Common myeloid progenitor, CD34-positive (primary cell): ENCODE measurements at places on chromosomes 6 and 20.

DNA sequence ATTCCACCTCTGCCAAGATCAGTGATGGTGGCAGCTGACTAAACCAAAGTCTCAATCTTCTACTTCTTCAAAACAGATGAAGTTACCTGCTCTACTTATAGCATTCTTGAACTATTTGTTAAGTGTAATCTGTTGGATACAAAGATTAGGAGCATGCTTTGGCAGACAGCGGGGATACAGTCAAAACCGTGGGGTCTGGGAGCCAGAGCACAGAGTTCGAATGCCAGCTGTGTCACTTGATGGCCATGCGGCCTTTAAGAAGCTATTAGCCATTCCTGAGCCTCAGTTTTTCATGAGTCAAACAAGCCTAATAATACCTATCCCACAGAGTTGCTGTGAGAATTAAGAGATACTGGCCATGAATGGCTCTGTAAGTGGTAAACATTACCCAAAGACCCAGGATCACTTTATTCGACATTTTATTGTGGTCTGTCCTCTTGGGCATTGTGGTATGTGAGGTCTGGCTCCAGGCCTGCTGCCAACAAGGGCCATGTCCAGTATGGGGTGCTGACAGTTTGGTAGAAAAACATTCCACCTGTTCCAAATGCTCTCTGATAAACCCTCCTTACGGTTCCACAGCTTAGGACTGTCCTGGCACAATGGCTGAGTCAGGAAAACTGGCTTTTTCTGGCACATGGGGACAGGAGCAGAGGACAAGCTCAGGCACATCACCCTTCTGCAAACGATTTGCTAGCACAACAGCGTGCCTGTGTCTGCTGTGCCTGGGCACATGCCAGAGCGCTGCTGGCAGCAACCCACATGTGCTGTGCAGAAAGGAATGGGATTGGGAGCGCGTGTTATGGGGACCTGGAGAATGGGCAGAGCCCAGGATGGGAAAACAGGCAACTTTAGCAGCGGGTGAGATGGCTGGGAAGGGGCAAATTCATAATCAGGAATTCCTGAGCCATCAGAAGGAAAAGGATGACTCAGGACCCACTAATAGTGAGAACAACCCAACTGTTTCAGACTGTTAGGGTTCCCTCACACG, 15.7 kb upstream of the FAM83C start:
- DNase-seq: no peak

GRCh38 chr20:35539756-35540212, 2.1 kb upstream of the ERGIC3 start:
- peak; percentile 57 for DNase-seq

DNA sequence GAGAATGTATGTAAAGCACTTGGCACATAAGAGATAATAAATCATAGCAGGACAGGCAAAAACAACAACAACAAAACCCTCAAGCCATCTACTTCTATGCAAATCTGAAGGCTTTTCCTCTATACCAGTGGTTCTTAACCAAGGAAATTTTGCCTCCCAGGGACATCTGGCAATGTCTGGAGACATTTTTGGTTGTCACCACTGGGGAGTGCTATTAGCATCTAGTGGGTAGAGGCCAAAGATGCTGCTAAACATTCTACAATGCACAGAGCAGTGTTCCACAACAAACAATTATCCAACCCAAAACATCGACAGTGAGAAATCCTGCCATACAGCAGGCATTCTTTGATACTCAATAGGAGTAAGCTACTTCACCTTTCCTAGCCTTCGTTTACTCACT, 28.2 kb downstream of the NDRG3 start:
- peak; percentile 21 for DNase-seq

GRCh38 chr20:62198496-62198895, 15.7 kb downstream of the MTG2 start:
- DNase-seq: no peak

DNA sequence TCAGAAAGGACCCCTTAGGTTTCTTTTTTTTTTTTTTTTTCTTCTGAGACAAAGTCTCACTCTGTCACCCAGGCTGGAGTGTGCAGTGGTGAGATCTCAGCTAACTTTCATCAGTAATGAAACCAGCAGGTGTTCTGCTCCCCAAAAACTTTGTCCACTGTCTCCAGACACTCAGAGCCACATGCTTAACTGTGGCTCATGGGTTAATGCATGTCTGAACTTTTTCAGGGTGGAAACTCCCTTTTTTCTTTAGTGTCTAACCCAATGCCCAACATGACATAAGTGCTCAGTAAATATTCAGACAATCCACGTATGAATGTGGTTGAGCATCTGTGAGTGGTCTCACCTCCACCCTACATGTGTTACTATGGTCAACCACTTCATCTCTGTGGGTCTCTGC, 45.4 kb downstream of the MYB start:
- DNase-seq: no peak

DNA sequence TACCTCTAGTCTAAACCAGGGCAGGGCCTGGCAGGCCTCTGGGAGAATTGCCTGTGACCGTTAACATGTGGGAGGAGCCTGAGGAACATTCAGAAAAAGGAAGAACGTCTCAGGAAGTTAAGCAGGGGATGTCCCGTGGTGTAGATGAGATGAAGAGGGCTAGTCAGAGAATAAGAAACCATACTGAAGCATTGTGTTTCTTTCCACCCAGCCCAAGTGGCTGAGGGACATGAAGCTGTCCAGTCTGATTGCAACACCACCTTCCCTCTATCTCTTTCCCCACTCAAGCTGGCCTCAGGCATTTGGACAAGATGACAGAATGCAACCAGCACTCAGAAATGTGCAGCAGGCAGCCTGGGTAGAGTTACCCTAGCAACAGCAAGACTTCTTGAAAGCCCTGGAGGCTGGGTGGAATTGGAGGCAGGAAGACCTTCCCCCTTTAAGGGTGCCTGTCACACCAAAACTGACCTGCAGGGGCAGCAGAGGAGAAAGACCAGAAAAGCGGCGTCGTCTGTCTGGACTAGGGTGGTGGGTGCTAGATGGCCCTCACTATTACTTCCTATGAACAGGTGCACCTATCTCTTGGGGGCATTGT, 186.1 kb downstream of the UNC5CL start:
- peak; percentile 1 for DNase-seq

DNA sequence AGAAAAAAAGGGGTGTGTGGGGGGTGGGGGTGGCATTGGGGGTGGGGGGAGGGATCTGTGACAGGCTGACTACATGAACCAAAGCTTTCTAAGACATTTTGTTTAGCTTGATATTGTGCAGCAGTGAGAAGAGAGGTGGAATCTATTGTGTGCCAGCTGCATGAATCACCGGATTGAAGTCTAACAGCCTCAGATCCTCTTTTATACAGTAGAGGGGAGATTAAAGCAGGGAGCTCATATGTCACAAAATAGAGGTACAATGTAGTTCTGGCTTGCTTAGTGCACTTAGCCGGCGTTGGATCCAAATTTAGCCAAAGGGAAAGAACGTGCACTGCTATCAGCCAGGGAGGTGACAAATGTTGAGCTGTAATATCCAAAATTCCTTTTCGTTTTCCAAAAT, 404.2 kb upstream of the CITED2 start:
- no peak for DNase-seq

GRCh38 chr20:49272654-49273053, 5.2 kb downstream of the ZNFX1 start:
- no peak for DNase-seq

DNA sequence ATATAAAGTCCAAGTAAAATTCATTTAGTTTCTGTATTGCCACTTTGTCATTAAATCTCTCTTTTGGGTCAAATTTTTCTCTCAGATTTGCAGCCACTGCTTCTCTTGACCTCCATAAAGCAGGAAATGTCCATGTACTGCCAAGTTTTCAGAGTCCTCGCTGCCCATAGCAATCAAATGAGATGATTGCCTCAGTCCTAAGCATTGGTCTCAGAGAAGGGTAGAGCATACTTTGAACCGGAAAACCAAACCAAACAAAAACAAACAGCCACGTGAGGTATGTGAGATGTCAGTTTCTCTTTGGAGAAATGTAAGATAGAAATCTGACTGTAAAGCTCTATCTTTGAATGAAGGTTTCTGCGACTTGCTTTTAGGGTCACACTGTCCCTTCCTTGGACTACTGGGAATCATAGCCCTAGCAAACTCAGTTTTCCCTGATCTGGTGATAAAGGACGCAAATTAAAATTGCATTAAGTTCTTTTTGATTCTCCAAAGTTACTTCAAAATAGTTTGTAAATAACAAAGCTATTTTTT, 505.4 kb upstream of the CITED2 start:
- no peak for DNase-seq

DNA sequence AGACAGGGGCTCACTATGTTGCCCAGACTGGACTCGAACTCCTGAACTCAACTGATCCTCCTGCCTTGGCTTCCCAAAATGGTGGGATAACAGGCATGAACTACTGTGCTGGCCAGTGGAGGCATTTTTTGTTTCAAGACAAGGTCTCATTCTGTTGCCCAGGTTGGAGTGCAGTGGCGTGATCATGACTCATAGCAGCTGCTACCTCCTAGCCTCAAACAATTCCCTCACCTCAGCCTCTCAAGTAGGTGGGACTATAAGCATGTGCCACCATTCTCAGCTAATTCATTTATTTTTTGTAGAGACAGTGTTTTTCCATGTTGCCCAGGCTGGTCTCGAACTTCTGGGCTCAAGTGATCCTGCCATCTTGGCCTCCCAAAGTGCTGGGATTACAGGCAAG, 17.2 kb downstream of the ENPP3 start:
- DNase-seq: no peak

DNA sequence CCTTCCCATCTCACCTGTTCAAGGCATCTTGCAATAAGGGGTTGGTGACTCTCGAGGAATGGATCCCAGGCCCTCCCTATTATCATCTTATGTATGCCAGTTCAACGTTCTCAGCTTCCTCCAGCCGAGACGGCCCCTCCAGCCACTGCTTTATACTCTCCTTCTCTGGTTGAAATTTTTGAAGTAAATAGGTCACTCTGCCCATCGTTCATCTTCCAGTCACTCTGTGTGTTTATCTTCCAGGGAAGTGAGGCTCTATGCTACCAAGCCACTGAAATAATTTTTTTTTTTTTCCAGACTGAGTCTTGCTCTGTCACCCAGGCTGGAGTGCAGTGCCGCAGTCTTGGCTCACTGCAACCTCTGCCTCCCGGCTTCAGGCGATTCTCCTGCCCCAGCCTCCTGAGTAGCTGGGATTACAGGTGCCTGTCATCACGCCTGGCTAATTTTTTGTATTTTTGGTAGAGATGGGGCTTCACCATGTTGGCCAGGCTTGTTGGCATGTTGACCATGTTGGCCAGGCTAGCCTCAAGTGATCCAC, 17.0 kb downstream of the PTPN1 start:
- no peak for DNase-seq

GRCh38 chr6:33201147-33201545, 479 bp downstream of the SLC39A7 start:
- DNase-seq: no peak

DNA sequence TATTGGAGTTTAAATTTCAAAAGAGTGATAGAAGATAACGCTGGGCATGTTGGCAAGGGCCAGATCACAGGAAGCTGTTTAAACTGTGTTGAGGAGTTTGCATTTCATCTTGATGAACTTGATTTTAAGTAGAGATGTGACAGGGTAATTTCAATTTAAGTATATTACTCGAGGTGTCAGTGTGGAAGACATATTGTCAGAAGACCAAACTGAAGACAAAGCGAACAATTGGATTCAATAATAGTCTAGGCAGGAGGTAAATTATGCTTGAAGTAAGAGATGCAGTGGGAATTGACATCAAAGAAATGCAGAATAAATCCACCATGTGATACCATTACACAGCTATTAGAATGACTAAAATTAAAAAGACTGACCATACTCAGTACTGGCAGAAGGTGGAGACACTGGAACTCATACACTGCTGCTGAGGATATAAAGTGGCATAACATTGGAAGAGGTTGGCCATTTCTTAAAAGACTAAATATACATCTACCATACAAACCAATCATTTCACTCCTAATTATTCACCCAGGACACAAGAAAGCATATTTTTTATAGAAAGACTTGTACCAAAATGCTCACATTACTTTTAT, 240.8 kb downstream of the ARHGAP18 start:
- DNase-seq: no peak

GRCh38 chr6:116070616-116071389, 10.1 kb upstream of the FRK start:
- no peak for DNase-seq

GRCh38 chr20:59640267-59640666, 35.9 kb downstream of the PHACTR3 start:
- no peak for DNase-seq

GRCh38 chr6:142395768-142396231, 94.0 kb downstream of the ADGRG6 start:
- DNase-seq: peak; percentile 81

GRCh38 chr20:21707999-21708737, 2.7 kb downstream of the PAX1 start:
- DNase-seq: no peak

GRCh38 chr6:109305028-109305427, 77.2 kb downstream of the CD164 start:
- DNase-seq: peak; percentile 86

GRCh38 chr20:58359441-58359840, 29.6 kb upstream of the VAPB start:
- no peak for DNase-seq

GRCh38 chr6:35202066-35202546, 11.7 kb upstream of the SCUBE3 start:
- DNase-seq: peak; percentile 22

DNA sequence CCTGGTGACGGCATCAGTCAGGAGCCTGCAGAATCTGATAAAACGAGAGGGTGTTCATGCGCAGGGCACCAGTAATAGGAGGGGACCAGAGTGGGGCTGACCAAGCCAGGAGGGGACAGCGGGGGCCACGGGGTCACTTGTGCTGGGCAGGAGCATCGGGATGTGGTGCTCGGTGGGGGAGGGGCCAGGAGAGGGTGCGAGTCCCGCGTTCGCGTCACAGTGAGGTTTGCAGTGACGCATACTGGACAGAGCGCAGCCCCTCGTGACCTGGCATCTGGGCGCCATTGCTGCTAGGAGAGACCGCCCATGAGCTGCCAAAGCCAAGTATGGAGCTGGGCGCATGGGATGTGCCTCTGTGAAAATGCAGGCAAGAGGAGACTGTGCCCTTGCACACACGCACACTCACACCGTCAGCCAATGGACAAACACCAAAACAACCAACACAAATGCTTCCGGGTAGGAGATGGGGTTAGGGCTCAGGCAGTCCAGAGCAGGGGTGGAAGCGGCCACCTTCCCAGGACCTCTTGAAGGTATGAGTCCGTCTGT, 13.9 kb upstream of the MTG2 start:
- DNase-seq: no peak

DNA sequence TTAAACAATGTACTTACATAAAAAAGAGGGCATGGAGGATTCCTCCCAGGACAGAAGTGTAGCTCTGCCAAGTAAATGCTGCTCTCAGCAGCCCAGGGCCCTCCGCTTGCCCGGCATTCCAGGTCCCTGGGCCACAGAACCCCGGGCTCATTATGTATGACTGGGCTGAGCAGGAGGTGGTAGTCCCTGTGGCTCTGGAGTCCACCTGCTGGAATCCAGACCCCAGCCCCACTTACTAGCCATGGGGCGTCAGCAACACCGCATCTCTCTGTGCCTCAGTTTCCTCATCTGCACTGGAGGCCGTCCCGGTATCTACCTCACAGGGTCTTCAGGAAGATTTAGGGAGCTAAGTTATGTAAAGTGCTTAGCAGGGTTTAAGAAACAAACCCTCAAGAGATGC, 55.4 kb downstream of the PSMG4 start:
- DNase-seq: no peak
